ENCODE measurements at places on chromosomes 12 and 14. TPM values are rescaled to one million over a fixed set of nuclear protein-coding genes. Genes with fewer than 3 reads are reported as not detected.
A peak's percentile ranks its signal among the peaks of the same experiment; 100 is the strongest.

GRCh38 chr14:54085232-54085761 lies 128.7 kb upstream of the BMP4 start:
- H3K36me3 ChIP-seq, result no peaks in the 10 kb centered on the region
- no peaks in the 10 kb centered on the region for H3K27me3 ChIP-seq
- DNase-seq, result peak; percentile 28
- no peak overlapping the region for H3K27ac ChIP-seq
- H3K4me3 ChIP-seq, result no peak overlapping the region

- H3K36me3 ChIP-seq, result peaks cover 2% of the 10 kb centered on the region
- H3K27ac ChIP-seq, result no peak overlapping the region
- no peak overlapping the region for H3K4me3 ChIP-seq
- H3K27me3 ChIP-seq, result no peaks in the 10 kb centered on the region
These were observed 75.3 kb downstream of the RCOR1 start for GRCh38 chr14:102667703-102668102.

DNA sequence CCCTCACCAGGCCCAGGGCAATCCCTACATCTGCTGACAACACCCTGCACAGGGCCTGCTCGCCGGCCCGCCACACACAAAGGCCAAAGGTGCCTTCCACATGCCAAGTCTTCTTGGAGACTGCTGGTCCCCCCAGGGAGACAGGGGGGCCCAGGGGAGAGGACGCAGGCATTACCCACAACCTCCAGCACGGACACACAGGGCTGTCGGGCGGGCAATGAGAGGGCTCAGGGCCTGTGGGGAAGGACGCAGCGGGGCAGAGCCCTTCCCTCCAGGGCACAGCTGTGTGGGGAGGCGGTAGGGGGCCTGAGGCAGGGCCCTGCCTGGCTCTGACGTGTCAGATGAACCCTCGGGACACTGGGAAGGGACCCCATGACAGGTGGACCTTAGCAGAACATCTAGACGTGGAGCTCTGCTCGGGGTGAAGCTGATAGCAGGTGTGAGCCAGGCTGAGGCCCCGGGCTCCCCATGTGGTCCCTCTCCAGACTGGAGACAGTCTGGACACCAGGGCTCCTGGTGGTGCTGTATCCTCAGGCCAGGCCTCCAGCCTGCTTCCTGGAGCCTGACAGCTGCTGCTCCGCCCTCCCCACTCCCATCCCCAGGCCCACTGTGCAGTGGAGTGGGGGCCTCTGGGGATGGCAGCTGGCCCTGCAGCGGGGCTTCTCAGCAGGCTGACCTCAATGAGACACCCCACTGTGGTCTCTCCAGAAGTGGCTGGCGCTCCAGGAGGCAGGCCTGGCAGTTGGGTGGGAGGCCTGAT lies 31.6 kb upstream of the NUDT14 start:
- H3K27me3 ChIP-seq, result no peaks in the 10 kb centered on the region
- H3K4me3 ChIP-seq, result no peak overlapping the region
- no peak overlapping the region for H3K27ac ChIP-seq

The SELPLG gene
- 5.6 TPM for polyA plus RNA-seq

DNA sequence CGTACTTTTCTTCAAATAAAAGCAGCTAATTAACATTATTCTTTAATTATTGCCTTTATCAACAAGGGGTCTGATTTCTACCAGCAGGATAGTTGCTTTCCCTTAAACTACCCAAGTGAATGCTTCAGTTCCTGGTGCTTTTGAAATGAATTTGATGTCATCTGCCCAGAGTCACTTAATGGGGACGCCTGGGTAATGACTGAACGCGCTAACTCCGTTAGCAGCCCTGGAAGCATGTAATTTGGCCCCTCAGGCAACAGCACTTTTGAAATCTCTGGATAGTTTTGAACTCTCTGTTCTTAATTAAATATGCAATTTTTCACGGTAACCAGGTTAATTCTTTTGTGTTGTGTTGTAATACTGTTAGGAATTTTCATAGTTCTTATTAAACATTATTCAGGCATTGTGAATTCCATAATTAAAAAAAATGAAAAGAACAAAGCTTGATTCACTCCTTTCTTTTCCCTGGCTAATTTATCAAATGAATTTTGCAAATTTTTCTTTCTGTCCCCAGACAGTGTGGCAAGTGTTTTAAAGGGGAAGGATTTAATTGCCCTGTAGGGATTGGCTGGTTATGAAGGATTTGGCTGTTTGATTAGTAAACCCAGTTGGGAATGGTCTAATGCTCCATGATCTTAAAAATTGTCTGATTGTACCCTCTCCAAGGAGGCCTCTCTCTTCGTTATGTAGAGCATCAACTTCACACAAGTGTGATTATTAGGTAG lies 137.5 kb upstream of the MYL2 start:
- H3K36me3 ChIP-seq, result no peaks in the 10 kb centered on the region
- no peaks in the 10 kb centered on the region for H3K4me1 ChIP-seq
- H3K27me3 ChIP-seq, result no peaks in the 10 kb centered on the region
- DNase-seq, result no peak

Data from large intestine (tissue), 12 donors.